ENCODE measurements at places on chromosomes 2 and 18.

DNA sequence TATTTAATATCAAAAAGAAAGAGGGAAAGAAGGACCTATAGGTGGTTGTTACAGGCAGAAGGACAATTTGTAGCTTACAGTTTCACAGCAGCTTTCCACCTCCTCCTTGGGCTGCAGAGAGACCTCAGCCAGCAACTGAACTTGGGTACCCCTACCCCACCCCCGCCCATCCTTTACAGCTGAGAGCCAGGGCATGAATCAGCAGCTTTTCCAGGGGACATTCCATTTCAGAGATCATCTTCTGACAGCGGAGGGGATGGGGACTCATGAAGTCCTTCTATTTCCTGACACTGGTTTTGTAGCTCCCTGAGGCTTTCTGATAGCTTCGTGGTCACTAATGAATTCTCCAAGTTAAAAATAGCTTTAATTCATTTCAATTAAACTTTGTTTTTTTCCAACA is 96.4 kb downstream of the ITGB1BP1 start:
- no peak for DNase-seq

GRCh38 chr2:47266939-47267710 is 112.0 kb upstream of the STPG4 start:
- no peak for DNase-seq

GRCh38 chr2:119293900-119294299 is 70.3 kb downstream of the STEAP3 start:
- DNase-seq, result no peak

- no peak for DNase-seq
Measured at GRCh38 chr2:98541489-98541888, 66.8 kb downstream of the COA5 start.

DNA sequence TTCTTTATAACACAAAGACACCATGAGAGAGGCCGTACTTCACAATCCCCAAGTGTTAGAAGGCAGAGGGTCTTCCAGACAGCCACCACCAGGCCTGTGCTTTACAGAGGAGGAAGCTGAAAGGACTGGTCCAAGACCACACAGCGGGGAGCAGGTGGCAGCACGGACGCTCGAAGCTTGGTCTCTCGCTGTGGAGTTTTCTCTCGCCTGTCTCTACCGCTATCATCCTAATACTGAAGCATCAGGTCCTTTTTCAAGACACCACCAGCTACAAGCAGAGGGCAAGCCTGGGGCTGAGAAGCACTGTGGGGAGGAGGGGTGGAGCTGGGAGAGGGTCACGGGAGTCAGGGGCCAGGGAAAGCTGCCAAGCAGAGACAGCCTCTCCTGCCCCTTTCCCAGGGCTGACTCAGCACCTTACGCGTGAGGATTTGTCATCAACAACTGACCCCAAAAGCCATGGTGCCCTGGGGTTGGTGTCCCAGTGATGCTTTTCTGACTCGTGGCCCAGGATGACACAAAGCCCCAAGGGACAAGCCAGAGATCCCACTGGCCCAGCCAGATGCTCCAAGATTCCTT is 31.9 kb upstream of the FOSL2 start:
- DNase-seq, result no peak

Measured in NCI-H774 (cell line).